NCI-H2227 treated with DMSO at 0.1 percent for 48 hours (cell line): ENCODE measurements at places on chromosomes 5 and 9.
A peak's percentile ranks its signal among the peaks of the same experiment; 100 is the strongest.

DNA sequence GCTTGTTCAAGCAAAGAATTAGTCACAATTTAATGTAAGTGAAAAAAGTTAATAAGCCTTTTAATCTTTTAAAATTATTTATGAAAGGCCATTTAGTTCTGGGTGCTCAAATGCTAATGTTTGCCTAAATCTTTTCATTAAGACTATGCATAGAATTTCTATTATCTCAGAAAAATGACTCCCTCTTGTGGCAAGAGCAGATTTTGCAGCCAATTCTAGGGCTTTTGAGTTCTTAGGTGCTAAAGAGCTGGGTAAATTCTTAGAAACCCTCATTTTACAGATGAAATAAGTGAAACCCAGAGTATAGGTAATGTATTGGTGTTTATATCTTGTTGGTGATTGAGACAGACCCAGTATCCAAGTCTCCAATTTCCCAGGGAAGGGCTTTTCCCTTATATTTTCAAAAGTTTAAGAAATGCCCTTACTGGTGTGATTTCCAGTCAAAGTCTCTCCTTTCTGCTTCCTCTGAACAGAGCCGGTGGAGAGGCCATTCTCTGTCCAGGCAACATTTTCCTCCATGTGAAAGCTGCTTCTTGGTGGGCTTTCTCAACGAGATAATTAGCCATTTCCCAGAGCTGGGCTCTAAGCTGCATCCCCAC, 24.1 kb upstream of the PCSK5 start:
- DNase-seq, result peak; percentile 30

GRCh38 chr5:4880304-4880741, 259.8 kb upstream of the ADAMTS16 start:
- no peak for DNase-seq

DNA sequence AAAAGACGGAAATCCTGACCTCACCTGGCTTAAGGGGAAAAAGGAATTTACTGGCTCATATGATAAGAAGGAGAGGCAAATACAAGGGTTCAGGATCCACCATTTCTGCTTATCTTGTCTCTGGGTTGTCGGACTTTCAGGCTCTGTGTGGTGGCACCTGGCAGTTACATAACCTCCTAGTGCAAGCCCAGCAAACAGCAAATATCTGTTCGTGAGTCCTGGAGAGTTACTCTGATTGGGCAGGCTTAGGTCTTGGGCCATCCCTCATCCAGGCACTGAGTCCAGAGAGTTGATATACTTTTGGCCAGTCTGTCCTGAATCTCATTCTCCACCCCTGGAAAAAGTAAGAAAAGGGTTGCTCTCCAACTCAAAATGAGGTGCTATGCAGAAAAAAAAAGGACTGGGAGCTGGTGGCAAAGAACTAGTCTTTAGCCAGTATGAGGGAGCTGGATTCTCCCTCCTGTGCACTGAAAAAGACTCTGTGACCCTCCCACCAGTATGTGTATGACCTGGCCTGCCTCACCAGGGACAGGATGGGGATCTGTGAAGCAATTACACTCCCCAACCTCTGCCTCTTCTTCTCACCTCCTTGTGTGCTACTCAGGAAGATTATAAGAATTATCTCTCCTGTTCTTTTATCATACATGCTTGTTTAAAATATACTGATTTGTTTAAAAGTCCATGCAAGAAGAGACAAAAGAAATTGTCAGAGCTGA, 282.9 kb downstream of the ARHGAP26 start:
- no peak for DNase-seq

DNA sequence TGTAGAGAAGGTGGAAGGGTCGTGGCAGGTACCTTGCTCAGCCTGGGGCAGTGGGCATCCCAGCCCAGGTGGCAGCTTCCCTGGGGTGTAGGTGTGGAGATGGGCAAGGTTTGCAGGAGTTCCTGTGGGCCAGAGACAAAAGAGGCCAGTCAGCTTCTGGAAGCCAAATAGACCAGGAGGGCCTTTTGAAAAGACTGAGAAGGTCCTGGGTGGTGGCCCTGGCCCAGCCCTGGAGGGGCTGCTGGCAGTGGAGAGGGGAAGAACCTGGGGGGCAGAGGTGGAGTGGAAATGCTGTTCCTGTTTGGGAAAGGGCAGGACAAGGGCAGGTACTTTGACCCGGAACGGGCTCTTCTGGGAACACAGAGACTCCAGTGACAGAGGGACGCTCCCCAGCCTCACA, 7.0 kb upstream of the IL3 start:
- DNase-seq, result no peak

- no peak for DNase-seq
Observed at GRCh38 chr5:27171761-27172261, 133.4 kb upstream of the CDH9 start.

- no peak for DNase-seq
Observed at GRCh38 chr5:136686192-136686872, 321.0 kb upstream of the TRPC7 start.

DNA sequence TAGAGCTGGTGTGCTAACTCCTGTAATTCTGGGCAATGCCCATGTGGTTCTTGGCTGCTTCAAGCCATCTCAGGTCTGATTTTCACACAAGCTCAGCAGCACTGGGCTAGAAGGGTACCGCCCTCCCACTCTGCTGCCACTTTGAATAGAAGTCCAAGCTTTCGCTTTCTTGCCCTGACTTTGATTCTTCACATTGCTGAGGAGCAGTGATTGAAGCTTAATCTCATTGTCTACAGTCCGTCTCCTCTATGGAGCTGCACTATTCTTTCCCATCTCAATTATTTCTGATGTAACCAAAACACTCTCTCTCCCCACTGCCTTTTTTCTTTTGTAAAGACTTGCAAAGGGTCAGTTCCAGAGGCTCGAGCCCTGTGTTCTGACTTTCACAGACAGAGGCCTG, 12.9 kb upstream of the RNF183 start:
- DNase-seq, result no peak

GRCh38 chr5:32511776-32512374, 67.3 kb upstream of the ZFR start:
- no peak for DNase-seq

- no peak for DNase-seq
Observed at GRCh38 chr5:58108511-58108910, 351.4 kb downstream of the PLK2 start.

- DNase-seq, result no peak
Observed at GRCh38 chr5:150152636-150153462, 2.8 kb downstream of the PDGFRB start.

GRCh38 chr9:26604076-26604662, 288.4 kb downstream of the CAAP1 start:
- no peak for DNase-seq

GRCh38 chr5:2936413-2936812, 184.9 kb upstream of the IRX2 start:
- DNase-seq, result no peak

DNA sequence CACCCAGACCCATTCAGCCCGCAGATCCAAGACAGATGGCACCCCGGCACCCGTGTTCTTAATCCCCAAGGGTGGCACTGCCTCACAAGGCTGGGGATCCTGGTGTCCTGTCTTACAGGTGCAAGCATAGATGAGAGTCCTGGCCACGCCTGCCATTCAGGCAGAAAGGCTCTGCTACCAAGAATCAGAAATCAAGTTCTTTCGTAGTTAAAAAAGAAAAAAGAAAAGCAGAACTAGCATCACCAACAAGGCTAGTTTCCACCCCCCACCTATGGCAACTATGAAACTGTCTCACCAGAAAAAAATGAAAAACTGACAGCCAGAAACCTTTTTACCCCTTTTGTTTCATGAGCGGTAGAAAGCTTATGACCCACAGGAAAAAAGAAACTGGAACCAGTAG, 170.4 kb downstream of the SYK start:
- DNase-seq, result no peak

- no peak for DNase-seq
Observed at GRCh38 chr9:86134361-86134760, 35.0 kb upstream of the GOLM1 start.

GRCh38 chr5:145855763-145856267, 17.0 kb downstream of the GRXCR2 start:
- DNase-seq, result peak; percentile 17

GRCh38 chr9:106758911-106759310, 104.1 kb upstream of the ZNF462 start:
- DNase-seq, result no peak

DNA sequence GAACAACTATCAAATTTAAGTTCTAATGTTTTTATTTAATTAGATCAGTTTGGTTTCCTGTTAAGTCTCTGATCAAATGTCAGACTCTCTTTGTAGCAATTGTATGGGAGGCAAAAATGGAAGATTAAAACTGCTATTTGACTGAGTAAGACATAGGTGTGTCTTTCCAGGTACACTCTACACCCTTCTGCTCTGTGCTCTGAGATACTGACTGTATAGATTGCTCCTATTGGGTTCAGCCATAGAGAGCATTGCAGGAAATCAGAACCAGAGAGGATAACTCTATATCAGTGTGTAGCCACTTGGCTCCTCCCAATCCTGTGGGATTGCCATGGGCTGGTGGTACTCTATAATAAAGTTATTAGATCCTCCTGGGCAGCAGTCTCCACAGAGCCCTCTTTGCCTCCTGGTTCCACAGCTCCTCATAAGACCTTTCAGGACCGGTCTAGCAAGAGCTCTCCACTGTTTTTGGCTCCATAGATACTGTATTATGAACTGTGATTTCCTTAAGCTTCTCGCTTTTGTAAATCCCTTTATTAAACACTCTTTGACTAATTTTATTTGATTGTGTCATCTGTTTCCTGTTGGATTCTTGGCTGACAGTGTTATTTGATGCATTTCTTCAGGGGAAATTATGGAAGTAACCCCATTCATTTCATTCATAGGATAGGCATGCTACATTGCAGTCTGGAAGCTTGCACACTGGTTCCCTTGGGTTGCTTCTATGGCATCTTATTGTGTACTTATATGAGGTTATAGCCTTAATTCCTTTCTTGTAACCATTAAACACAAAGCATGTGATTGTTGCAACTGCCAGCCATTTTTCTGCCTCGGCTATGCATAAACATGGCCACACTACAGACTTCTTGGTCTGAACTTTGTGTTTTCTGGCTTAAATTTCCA, 115.6 kb downstream of the VCAN start:
- no peak for DNase-seq

GRCh38 chr9:130296783-130297055, 31.2 kb downstream of the HMCN2 start:
- DNase-seq, result no peak

DNA sequence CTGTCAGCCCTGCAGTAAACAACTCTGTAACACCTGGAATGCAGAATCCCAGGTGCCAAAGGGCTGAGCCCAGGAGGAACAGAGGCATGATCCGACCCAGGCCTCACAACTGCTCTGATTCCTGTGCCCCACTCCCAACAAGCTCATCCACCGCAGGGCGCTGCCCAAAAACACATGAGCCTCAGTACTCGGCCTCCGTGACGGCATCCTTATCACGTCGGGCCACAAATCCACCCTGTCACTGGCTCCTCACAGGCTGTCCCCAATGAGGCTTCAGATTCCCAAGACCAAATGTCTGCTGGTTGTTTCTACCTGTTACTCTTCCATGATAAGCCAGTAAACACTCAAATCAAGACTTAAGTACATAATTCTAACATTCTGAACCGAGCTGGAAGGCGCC, 15.2 kb downstream of the QSOX2 start:
- DNase-seq, result no peak

GRCh38 chr5:173932695-173933139, 44.6 kb downstream of the CPEB4 start:
- DNase-seq, result no peak

GRCh38 chr5:53871050-53871449, 310.6 kb downstream of the NDUFS4 start:
- no peak for DNase-seq

GRCh38 chr9:136185066-136185465, 19.9 kb downstream of the LHX3 start:
- DNase-seq, result no peak

- DNase-seq, result no peak
Observed at GRCh38 chr9:96217294-96217707, 84.7 kb downstream of the HSD17B3 start.

DNA sequence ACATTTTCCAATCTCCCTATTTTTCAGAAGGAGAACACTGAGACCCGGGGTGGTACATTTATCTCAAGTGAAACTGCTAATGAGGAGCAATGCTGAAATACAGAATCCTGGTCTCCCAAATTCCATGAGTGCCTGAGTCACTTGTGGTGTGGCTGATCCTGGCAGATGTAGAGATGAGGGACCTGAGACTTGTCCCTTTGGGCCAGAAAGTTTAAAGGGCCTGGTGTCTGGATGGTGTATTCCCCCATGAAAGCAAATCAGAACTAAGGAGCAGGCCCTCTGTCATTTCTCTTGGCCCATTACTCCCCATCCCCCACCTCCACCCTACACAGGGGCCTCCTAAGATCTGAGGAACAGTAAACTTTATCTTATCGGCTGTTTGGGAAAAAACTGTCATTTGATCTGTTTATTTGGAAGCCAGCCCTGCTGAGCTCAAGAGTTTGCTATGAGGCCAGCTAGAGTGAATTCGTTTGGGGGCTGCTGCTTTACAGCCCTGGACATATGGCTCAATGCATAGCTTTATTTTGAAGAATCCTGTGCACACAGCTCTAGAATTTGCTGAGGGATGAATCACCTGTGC, 140.3 kb downstream of the LHFPL2 start:
- no peak for DNase-seq

- no peak for DNase-seq
Observed at GRCh38 chr5:157828944-157829639, 29.9 kb downstream of the CLINT1 start.

DNA sequence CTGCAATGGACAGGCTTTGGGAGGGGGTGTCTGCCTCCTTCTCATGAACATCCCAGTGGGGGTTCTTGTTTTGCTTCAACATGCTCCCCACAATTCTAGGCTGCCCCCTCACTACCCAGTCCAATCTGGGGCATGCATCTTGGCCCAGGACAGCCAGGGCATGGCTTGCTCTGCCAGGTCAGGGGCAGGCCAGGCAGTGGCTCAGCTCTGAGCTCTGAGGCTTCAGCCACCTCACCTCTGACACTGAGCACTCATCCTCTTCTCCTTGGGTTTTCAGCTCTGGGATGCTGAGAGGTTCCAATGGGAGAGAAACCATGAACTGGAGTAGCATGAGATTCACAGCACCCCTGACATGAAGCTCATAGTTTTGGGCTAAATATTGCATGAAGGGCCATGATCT, 11.8 kb downstream of the SLC25A48 start:
- no peak for DNase-seq

- DNase-seq, result no peak
Observed at GRCh38 chr5:177600508-177601018, 631 bp downstream of the B4GALT7 start.

GRCh38 chr5:109121225-109121624, 288.5 kb downstream of the PJA2 start:
- no peak for DNase-seq

- no peak for DNase-seq
Observed at GRCh38 chr9:15086156-15086763, 176.0 kb upstream of the FREM1 start.

GRCh38 chr9:130239741-130240241, 25.8 kb upstream of the HMCN2 start:
- no peak for DNase-seq
